Omental fat pad (tissue), 4 donors: ENCODE measurements at places on chromosomes 2 and 18. TPM values are rescaled to one million over a fixed set of nuclear protein-coding genes. Genes with fewer than 3 reads are reported as not detected.
A peak's percentile ranks its signal among the peaks of the same experiment; 100 is the strongest.

DNA sequence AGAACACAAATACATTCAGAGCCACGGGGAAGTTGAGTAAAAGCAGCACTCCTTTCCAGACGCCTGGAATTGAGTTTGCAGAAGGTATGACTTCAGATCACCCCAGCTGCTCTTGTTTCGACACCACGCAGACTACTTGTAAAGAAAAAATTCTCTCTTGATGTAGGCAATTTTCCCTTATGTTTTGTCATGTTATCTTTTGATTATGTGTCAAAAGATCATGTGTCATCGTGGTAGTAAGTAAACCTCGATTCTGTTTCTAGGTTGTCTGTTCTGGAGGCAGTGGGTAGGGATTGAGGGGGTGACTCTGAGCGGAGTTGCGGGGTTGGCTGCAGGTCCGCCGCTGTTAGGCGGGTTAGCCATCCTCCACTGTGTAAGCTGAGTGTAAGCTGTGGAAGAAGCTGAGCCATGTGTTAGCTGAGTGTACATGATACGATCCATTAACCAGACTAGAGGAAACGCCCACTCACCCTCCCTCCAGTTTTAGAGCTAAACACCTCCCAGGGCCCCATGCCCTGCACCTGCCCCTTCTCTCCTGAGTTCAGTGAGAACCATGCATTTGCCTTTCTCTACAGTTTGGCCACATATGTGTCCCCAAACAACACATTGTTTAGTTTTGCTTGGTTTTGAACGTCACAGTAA is 181.8 kb downstream of the SNTG2 start:
- no peak for DNase-seq

NPPC gene
- total RNA-seq: not detected

SLC16A14 gene
- total RNA-seq: 1.3 TPM

- no peak for DNase-seq
These were observed 40.8 kb upstream of the SPAG16 start for GRCh38 chr2:213243189-213244044.

- DNase-seq: no peak
These were observed 64.3 kb downstream of the HNMT start for GRCh38 chr2:138028538-138028937.

- no peak for DNase-seq
These were observed 294.1 kb downstream of the BCL2 start for GRCh38 chr18:63025251-63026090.

ANKAR gene
- 7.3 TPM for total RNA-seq

CCBE1 gene
- 1.3 TPM for total RNA-seq

DNA sequence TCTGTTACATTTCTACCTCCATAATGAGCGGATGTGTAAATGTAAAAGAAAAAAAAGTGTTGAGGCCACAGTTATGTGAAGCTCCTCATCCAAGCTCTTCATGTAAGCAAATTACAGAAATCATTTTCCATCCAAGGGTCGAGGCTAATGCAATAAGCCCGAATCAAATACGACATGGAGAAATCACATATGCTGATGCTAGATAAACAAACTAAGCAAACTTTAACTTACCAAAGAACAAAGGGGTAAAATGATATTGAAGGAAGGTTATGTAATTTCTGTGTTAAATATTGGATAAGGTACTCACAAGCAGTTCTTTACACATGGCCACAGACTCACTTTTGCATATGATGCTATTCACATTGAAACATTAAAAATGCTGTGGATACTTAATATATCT is 310.2 kb upstream of the ID2 start:
- no peak for DNase-seq

- no peak for DNase-seq
These were observed 92.6 kb upstream of the RAB12 start for GRCh38 chr18:8516371-8517250.

DNA sequence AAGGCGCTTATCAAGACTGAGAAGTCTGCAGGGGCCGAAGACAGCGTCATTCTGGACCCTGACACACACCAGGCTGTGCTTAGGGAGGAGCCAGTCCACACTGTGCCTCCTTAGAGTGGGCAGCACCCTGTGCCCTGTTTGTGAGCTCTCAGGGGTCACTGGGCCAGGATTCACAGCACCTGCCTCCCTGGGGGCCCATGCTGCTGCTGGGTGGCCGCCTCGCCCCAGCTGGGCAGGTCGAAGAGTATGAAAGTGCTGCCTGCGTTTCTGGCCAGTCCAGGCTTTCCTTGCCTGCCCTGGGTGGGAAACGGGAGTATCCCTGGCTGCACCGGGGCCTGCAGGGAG is 15.4 kb upstream of the GPR55 start:
- DNase-seq: no peak

- DNase-seq: no peak
These were observed 41.6 kb downstream of the GPR155 start for GRCh38 chr2:174445248-174445647.

DNA sequence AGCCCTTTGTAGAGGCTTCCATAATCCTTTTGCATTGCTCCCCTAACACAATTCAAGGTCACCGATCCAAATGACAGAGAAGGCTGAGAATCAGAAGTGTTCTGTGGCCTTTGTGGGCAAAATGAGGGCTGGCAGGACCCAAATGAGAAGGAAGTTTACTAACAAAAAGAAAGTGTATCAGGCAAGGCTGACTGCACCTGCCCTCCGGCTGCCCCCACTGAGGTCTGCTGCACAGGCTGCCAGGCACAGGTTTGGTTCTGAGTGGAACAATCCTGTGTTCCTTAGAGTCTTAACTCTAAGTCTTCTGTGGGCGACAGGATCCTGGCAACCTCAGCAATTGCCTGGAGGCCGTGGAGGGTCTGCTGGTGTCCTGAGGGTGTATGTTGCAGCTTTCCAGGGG is 568.5 kb downstream of the CMPK2 start:
- DNase-seq: no peak

CIB4 gene
- total RNA-seq: not detected

DNA sequence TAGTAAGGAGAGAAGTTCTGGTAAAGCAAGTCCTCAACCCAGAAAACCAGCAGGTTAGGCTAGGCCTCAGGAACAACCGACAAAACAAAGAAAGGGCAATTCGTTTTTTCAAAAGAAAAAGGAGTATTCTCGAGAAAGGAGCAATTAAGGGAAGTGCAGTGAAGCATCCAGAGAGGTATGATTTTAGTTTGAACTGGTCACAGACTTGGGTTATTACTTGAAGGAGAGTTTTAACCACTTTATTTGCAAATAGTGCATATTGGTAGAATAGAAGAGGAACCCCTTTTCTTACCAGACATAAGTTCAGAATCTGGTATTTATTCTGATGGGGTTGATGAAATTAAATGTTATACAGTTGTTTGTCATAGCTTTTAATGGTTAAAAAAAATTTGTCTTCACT is 110.0 kb upstream of the GCFC2 start:
- no peak for DNase-seq

GRCh38 chr18:74826572-74826971 is 228.9 kb downstream of the ZNF407 start:
- no peak for DNase-seq

MARCO gene
- 29.0 TPM for total RNA-seq

- no peak for DNase-seq
These were observed 137.4 kb downstream of the ACOXL start for GRCh38 chr2:110869472-110870446.

GRCh38 chr2:20052861-20053281 is 1.4 kb upstream of the LAPTM4A start:
- DNase-seq: peak; percentile 84

DNA sequence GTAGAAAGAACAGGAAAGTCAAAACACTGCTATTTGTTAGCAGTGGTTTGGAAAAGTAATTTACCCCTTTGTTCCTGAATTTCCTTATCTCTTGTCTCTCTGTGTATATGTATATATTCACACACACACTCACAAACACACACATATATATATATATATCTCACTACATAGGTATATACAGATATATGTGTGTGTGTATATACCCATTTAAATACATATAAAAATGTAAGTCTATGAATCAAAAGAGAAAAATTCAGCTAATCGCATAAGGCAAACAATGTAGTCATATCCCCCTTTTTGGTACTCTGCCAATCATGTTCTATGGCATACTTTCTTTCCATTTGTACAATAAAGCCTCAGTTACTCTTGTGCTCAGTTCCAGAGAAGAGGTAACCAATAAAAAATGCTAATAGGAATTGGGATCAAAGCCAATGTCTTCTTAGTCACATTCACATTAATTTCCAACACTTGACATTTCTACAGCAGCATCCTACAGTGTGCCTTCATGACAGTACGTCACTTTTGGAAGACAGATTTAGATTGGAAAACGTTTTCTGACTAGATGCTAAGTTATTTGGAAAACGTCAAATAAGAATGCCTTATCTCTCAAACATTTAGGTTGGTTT is 94.6 kb downstream of the MC4R start:
- DNase-seq: no peak

DNA sequence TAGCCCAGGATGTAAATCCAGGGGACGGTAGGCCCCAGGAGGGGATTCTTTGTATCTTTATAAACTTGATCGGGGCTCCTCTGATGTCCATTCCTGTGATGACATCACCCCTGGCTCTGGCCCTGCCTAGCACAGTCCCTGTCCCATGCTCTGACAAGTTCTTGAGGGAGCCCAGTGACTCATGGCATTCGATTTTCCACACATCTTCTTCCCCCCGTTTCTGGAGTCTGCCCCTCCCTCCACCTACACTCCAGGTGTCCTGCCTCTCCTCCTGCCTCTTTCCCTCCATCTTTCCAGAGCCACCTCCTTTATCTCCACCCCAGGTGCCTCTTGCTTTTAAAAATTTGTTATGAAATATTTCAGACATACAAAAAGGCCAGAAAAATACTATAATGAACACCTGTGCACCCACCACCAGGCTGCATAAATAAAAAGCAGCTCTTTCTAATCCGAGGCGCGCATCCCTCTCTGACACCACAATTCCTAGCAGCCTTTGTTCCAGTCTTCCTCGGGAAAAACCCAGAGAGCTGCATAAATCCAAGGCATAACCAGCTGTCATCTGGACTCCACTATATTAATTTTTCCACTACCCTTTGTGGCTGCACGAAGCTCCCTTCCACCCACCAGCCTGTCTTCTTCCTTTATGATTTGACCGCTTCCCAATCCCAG is 207.7 kb downstream of the ZBTB7C start:
- no peak for DNase-seq

MROH2A gene
- not detected for total RNA-seq

- DNase-seq: no peak
These were observed 11.9 kb downstream of the NPAS2 start for GRCh38 chr2:100831831-100832230.

TTR gene
- not detected for total RNA-seq

BMP10 gene
- total RNA-seq: not detected

GRCh38 chr2:239608723-239609122 is 207.9 kb upstream of the HDAC4 start:
- DNase-seq: peak; percentile 17

KIF1A gene
- total RNA-seq: not detected

CHN1 gene
- 23.8 TPM for total RNA-seq

DNA sequence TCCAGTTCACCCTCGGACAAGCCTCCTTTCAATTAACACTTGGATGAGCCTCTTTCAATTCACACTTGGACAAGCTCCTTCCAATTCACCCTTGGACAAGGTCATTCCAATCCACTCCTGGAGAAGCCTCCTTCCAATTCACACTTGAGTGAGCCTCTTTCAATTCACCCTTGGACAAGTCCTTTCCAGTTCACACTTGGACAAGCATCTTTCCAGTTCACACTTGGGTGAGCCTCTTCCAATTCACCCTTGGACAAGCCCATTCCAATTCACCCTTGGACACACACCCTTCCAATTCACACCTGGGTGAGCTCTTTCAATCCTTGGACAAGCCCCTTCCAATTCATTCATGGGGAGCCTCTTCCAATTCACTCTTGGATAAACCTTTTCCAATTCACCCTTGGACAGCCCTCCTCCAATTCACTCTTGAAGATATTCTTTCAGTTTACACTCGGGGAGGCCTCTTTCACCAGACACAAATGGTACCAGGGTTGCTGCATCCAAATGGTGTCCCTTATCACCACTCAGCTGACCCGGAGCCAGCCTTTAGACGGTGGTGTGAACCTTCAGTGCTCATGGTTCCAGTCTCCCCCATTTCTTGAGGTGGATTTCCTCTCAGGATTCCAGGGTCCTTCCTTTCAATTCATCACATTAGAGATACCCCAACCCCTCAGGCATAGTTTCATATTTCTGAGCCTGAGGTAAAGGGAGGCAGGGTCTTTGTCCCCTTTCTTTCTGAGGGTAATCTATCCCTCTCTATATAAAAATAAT is 183.6 kb downstream of the SH3BP4 start:
- DNase-seq: no peak

UGT1A8 gene
- total RNA-seq: not detected

DNA sequence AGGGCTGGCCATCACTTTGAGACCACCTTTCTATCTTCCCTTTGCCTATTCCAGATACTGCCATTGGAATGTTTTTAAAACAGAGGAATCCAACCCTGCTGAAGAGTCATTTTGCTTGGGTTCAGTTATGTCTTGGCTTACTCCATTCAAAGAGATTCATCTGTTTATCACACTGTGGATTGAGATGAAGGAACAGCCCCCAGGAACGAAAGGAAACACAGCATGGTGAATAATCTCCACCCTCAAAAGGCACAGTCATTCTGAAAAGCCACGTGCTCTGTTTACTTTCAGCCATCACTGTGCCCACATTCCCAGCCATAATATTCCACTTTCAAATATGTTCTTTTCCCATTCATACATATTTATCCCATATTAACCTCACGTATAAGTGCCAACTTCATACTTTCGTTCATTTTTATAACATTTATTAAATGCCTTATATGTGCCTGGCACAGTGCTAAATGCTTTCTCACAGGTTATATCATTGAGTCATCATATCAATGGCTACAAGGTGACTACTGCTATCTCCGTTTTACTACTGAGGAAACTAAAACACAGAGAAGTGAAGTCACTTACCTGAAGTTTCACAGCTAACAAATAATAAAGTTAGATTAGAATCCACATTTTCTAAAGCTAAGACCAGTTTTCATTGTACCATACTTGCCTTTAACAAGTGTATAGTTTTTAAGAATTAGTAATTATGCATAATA is 143.6 kb downstream of the OSR1 start:
- no peak for DNase-seq

DNA sequence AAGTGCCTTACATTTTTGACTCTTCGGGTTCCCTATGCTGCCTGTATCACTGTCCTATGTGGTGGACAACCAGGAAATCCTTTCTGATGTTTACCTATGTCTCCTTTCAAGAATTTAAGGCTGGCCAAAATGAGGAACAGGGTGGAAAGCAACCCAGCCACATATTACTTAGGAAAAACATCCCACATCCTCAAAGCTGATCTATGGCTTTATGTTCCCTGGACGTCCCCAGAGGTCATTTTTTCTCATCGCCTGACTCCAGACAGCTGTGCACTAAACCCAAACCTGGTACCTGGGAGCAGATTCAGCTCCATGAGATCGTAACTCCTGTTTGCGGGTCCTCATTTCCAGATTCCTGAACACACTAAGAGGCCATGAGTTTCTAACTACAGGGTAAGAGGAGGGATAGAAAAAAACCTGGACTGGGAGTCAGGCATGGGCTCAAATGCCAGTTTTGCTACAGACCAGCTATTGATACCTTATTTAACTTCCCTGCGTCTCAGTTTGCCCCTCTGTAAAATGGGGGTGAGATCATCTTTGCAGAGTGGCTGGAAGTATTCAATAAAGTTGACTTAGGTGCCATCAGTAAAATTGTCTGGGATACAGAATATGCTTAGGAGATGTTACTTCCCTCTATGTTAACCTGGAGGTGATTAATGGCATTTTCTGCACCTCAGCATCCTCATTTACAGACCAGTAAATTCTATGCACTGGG is 70.8 kb downstream of the TNS1 start:
- no peak for DNase-seq
